ENCODE measurements at places on chromosomes 12 and 14.
A peak's percentile ranks its signal among the peaks of the same experiment; 100 is the strongest.

DNA sequence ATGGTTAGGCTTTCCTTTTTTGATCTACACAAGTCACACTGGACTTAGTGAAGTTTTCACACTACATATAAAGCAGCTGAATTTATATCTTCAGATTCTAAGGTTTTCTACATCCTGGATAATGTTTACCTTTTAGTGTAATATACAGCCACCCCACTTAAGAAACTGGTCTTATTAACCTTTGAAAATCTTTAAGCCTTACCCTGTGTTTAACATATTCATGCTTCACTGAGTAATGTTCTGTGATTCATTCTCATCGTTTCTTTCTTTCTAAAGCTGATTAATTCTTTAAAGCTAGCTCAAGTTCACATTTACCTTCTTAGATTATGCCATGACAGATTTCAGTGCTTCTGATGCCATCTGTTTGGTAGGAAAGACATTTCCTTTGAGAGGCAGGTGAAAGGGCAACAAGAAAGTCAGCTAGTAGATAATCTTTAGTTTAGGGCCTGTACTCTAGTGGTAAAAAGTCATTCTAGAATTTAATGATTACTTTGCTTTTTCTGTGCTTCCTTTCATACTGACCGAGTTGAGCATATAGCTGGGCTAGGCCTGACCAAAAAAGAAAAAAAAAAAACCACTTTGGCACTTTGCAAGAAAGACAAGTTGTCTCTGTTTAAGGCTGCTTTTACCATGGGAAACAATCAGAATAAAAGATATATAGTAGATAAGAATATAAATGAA lies 690.9 kb upstream of the FBXO33 start:
- no peak for DNase-seq

DNA sequence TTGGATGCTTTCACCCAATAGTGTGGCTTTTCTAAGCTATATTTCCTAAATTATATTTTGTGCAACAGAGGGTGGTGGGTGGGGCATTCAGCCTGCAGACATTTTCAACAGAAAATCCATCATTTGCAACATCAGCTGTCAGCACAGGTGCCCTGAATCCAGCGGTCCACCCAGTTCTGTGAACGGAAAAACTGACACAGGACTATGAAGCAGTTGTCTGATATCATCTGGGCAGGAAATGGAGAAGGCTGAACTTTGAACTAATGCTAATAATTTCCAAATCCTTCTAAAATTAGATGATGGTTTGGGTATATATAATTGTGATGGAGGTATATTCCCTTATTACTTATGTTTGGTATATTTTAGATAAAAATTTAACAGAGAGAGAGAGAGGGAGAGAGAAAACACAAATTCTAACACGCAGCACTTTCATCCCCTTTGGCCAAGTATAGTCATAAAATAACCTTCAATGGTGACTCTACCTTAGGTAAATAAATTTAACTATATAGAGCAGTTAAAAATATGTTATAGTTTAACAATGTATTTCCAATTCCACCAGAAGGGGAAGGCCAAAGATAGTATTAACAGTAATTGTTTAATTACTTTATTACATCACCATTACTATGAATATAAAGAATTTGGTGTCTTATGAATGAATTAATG lies 58.3 kb upstream of the PTPRB start:
- DNase-seq: no peak

- DNase-seq: no peak
Measured at GRCh38 chr14:31909977-31910376, 167.1 kb upstream of the ARHGAP5 start.

DNA sequence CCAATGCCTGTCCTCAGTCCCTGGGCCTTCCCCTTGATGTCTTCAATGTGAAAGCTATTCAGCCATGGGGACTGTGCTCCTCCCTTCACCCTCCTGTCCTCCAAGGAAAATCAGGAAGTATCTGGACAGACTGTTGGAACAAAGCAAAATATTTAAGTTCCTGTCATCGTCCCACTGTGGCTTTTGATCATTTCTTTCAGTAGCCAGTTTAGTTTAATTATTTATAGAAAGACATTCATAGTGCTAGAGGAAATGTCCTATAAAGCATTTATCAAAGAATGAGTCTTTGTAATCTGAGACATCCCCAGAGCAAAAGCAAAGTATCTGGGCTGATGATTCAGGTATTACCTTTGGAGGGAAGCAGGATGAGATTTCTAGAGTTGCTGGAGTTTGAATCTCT lies 254.1 kb downstream of the NRXN3 start:
- DNase-seq: no peak

DNA sequence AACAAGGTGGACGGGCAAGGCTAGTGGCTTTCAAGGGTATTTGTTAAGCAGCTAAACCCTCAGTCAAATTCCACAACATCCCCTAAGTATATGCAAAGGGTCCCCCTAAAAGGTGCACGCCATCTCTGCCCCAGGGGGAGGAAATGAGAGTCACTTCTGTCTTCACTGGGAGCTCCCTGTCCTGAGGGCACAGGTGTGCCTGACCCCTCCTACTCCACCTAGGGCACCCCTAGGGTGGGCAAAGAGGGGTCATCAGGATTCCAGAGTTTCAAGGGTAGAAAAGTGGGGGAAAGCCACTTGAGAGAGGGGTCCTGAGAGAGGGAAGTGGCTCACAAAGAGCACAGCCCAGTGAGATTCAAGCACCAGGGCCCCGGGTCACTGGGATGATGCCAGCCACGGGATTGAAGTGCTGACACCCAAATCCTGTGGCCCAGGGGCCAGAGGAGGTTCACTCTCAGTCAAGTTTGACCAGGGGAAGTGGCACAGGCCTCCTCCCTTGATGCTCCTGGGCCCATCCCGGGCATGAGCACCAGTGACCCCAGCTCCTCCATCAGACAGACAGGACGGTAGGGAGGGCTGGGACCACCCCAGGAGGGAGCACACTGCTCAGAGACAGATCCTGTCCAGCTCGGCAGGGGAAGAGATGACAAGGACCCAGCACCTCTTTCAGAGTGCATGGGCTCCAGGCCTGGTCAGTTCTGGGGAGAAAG lies 82.3 kb upstream of the BCL11B start:
- no peak for DNase-seq

DNA sequence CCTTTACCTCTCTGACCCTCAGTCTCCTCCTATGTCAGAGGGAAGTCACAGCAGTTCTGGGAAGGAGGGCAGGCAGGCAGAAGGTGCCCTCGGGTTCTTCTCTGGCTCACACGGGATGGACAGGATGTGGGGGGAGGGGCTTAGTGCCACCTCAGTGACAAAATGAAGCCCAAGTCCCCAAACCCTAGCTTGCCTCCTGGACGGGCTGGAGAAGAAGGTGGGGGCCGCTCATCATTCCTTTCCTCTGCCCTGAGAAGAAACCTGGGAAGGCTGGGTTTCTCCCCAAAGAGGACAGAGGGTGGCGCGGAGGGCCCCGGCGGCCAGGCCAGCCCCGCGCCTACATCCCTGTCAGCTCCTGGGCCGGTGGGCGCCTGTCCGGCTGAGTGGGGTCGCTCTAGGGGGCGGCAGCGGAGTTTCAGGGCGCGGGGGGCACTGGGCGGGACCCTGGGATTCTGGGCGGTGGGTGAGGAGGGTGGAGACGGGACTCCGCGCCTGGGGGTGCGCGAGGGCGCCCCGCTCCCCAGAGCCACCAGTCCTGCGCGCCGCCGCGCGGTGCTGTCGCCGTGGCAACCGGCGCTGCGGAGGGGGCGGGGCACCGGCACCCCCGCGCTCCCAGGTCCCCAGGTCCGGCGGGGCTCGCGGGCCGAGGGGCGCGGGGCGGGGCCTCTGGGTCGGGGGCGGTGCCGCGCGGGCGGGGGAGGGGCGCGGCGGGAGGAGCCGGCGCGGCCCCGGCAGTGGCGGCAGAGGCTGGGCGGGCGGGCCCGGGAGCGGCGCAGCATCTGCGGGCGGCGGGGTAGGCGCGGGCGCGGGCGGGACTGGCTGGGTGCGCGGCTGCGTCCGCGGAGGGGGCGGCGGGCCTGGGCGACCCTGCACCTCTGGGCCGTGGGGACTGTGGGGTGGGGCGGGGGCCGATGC lies at the start of gene TMEM121:
Gene TMEM121 (plus strand): TSS at position 723 of the 915 bp plus-strand sequence. CDS start 2,252 bp downstream, outside the sequence.
- peak; percentile 68 for DNase-seq

GRCh38 chr12:104482113-104482512 lies 25.4 kb downstream of the CHST11 start:
- no peak for DNase-seq

DNA sequence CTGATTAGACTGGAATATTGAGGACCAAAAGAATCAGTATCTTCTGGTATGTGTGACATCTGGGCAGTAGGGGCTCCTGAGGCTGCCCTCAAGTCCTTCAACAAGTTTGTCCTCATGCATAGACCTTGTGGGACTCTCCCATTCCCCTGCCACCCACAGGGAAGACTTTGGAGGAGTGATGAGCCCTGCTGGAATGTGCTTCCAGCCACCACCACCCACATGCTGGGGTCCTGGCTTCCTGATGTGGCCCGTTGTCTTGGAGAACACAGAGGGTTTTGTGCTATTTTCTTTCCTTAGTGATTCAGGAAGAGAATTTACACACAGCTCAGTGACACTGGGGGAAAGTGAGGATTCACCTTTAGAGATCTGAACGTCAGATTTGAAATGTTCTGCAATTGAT lies 29.2 kb upstream of the SEL1L start:
- DNase-seq: no peak

DNA sequence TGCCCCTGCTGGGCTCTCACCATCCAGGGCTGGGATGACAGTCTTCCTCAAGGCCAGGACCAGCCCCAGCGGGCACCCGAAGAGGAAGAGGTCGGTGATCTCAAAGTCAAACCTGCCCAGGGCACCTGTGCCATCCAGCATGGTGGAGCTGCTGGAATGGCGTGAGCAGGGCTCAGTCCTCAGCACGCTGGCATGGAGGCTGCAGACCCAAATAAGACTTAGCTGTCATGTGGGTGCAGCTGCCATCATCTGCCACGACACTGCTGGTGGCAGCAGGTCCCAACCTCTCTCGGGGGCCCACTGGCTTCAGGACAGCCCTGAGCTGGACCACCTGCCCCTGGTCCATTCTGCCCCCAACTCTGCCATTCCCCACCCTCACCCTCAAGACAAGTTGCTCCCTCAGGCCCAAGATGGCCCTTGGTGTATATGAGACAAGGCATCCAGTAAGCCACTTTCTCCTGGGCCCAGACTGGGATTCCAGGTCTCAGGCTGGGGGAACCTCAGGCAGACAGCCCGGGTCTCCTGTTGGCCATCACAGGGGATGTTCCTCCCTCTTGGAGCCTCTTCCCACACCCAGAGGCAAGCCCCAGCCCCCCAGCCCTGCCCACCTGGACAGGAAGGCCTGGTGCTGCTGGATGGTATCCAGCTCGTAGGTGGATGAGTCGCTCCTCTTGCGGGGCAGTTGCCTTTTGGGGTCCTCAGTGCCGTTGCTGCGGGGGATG lies 14.5 kb downstream of the ARL6IP4 start:
- no peak for DNase-seq

- no peak for DNase-seq
Measured at GRCh38 chr14:20757965-20758364, 10.2 kb upstream of the EDDM3B start.

DNA sequence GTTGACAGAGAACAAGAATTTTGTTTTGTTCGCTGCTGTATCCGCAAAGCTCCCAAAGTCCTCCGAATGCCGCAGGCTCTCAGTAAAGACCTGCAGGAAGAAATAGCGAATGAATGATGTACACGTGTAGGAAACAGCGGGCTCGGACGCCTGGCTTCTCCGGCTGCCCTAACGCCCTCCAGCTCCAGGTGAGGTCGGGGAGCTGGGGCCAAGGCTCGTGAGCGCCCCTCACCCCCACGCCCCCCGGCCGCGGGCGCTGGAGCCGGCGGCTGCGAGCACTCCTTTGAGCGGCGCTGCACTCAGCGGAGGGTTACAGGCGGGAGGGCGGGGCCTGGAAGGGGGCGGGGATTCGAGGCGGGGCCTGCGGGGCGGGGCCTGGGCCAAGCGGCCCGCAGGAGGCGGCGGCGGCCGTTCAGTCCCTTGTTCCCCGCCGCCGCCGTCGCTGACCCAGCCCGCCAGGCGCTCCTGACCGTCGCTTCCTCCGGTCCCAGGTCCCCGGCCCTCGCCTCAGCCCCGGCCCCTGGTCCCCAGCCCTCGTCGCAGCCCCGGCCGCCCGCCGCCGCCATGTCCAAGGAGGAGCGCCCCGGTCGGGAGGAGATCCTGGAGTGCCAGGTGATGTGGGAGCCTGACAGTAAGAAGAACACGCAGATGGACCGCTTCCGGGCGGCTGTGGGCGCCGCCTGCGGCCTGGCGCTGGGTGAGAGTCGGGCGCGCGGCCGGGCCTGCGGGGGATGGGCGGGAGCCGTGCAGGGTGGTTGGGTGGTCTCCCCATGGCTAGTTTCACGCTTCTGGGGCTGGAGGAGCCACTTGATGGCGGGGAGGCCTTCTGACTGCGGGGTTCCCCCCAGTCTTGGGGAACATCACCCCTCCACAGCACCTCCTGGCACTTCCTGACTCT lies at the start of gene AACS:
Gene AACS (plus strand): TSS at position 415 of the 898 bp plus-strand sequence. CDS start 150 bp downstream, at position 565.
- DNase-seq: peak; percentile 88

DNA sequence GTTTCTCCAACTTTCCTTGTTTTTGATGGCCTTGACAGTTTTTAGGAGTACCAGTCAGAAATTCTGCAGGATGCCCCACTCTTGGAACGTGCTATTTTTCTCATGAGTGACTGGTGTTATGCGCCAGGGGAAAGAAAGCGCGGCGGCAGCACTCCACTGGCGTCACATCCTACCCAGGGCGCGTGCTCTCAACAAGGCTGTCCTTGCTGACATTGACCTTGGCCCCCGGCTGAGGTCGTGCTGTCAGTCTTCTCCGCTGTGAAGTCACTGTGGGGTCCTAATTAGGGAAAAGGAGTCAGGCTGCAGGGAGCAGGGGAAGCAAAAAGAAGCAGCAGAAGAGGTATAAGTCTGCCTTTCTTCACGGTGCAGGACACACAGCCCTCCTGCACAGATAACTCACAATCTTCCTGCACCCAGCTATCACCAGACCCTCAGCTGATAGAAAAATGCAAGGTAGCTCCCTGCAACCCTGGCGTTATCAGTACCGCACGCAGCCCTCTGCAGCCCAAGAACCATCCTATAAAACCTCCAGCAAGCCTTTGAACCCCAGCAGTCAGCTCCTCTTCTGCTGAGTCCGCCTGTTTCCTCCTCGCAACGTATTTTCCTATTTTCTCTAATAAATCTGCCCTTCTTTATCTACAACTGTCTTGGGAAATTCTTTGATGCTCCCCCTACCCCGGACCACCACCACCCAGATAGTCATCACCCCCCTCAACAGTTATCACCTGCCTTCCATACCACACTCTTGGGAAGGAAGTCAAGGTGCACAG lies 48.0 kb upstream of the C14orf180 start:
- DNase-seq: peak; percentile 17

DNA sequence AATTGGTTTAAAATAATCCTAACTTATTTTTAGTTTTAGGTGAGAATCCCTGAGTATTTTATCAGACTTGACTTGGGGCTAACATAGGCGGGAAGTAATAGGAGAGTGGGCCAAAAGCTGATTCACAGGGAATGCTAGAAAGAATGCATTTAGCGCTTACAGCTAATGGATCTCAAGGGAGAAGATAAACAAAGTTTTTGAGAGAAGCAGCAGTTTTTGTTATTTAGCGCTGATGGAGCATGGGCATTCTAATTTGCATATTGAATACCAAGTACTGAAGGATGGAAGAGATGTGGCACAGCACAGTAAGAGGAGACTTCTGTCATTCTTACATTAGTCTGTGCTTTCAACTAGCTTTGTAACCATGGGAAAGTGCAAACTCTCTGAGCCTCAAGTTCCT lies 436.0 kb upstream of the FBXO33 start:
- no peak for DNase-seq

GRCh38 chr12:74977832-74978481 lies 231.7 kb downstream of the KCNC2 start:
- no peak for DNase-seq

All from left forelimb (tissue), 1 donor.